NCI-H446 treated with DMSO at 0.1 percent for 48 hours (cell line): ENCODE measurements at places on chromosomes 4 and X.

DNA sequence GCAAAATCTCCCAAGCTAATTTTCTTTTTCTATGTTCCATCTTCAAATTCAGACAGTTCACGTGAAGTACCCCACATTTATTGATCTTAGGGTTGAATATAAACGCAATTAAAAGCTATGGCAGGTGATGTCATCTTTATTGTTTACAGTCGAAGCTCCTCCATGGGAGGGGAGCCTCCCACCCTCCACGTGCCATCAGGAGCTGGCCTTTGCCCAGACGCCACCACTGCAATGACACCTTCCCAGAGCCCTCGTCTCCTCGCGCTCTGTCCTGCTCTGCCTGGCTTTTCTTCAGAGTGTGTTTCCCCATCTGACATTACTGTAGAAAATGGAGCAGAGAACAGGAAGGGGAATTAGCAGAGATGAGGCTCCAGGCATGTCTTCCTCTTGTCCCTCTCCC is 18.8 kb upstream of the CYP4V2 start:
- DNase-seq = no peak

GRCh38 chr4:45855857-45856256 is 268.0 kb downstream of the GABRG1 start:
- no peak for DNase-seq

GRCh38 chrX:16559206-16559619 is 90.7 kb upstream of the S100G start:
- no peak for DNase-seq

- no peak for DNase-seq
These were observed 136.5 kb downstream of the AASDH start for GRCh38 chr4:56250776-56251175.

- DNase-seq = no peak
These were observed 197.1 kb downstream of the PALLD start for GRCh38 chr4:168693750-168694490.

- no peak for DNase-seq
These were observed 1.4 kb downstream of the BEX5 start for GRCh38 chrX:102154218-102154860.

DNA sequence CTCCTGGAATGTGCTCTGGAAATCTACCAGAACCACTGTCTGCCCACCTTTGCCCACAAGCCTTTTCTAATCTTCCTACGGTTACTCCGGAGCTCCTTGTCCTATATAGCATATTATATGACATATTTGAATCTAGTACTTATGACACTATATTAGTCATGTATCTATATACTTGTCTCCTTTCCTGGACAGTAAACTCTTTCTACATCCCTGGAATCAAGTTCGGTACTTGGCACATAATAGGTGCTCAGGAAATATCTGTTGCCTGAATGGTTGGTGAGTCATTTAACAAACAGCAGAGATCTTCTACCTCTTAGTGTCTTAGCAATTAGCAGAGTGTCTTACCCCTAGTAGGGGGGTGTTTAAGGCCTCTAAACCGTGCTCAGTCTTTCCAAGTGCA is 123.6 kb downstream of the RELL1 start:
- no peak for DNase-seq

DNA sequence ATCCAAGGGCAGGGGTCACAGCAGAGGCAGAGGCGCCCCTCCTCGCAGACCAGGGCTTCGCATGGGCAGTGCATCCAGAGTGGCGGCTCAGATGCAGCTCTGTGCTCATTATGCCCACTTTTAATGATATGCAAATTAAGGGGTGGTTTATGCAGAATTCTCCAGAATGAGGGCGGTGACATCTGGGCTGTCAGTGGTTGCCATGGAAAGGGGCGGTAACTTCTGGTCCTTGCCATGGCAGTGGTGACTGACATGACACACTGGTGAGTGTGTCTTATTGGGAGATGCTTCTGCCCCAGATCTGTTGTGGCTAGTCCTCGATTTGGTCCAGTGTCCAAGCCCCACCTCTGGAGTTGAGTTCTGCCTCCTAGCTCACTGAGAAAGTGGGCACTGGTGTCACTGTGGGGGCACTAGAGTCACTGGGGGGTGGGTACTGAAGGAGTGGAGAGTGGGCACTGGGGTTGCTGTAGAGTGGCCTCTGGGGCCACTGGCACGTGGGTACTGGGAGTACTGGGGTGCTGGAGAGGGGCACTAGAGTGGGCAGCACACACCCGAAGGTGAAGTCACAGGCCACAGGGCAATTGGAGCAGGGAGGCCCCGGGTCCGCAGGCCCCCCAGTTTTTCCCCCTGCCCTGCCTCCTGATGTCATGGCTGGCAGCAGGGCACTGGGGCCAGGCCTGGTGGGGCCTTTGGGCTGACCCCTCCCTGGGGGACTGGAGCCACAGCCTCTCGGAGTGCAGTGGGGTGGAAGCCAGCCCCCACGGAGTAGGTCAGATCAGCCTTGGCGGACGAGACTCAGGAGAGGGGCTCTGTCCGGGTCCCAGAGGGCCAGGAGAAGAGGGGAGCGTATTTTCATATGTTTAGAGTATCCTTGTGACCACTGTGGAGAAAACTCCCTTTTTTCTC is 98.6 kb upstream of the NKX1-1 start:
- DNase-seq = no peak

DNA sequence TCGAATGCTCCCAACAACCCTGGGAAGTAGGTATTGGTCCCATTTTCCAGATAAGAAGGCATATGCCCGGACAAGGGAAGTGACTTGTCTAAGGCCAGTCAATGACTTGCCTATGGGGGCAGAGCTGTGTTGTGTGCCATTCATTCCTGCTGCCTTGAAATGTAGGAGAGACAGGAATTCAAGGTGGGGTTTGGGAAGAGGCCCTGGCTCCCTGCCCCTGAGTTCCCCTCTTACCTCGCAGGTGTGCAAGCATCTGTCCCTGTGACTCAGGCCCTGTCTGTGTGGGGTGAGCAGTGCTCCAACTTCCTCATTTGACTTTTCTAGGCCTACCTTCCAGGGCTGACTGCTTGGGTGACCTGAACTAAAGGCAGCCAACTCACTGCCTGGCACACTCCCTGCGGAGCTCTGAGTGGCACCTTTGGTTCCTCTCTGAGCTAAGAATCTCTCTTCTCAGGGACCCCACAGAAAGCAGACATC is 5.1 kb downstream of the EFNB1 start:
- no peak for DNase-seq

GRCh38 chr4:155143512-155143911 is 64.9 kb upstream of the NPY2R start:
- DNase-seq = no peak

DNA sequence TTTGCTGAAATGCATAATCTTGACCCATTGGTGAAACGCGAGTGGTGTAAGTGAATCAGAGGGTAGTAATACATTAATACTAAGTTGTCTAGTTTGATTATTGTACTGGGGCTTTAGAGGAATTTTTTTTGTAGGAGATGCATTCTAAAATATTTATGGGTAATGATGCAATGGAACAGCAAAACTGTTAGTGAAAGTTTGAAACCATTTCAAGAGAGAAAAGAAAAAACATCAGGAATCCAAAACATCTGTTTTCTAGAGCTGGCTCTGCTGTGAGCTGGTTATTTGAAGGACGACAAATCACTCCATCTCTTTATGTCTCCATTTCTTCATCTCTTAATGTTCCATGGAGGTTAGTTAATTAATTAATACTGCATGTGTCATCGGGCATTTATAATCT is 351.9 kb upstream of the FAT1 start:
- DNase-seq = no peak
